ENCODE measurements at places on chromosomes 3 and 15. TPM values are rescaled to one million over a fixed set of nuclear protein-coding genes. Genes with fewer than 3 reads are reported as not detected.

The INAFM2 gene
- total RNA-seq: 29.6 TPM

The PLA2G4E gene
- total RNA-seq: 0.06 TPM

The RAB5A gene
- 34.9 TPM for total RNA-seq

The CCDC54 gene
- total RNA-seq: not detected

The TRPC1 gene
- total RNA-seq: 9.6 TPM

The ACKR2 gene
- 0.42 TPM for total RNA-seq

The EXD1 gene
- not detected for total RNA-seq

The SCAANT1 gene
- not detected for total RNA-seq

The IGSF10 gene
- 1.2 TPM for total RNA-seq

The TMC3 gene
- not detected for total RNA-seq
